Stimulated activated CD4-positive, alpha-beta T cell treated with anti-CD3 and anti-CD28 coated beads, Interleukin-12 subunit alpha, Interleukin-12 subunit beta, amount 100 ng/mL, for 48 hours (primary cell): ENCODE measurements at places on chromosomes 7 and 10.

- DNase-seq: no peak
Observed at GRCh38 chr10:132518572-132519381, 18.8 kb upstream of the INPP5A start.

- DNase-seq: peak; percentile 28
Observed at GRCh38 chr10:4344492-4344994, 481.5 kb upstream of the AKR1E2 start.

- no peak for DNase-seq
Observed at GRCh38 chr7:37598824-37599223, 84.7 kb upstream of the GPR141 start.

DNA sequence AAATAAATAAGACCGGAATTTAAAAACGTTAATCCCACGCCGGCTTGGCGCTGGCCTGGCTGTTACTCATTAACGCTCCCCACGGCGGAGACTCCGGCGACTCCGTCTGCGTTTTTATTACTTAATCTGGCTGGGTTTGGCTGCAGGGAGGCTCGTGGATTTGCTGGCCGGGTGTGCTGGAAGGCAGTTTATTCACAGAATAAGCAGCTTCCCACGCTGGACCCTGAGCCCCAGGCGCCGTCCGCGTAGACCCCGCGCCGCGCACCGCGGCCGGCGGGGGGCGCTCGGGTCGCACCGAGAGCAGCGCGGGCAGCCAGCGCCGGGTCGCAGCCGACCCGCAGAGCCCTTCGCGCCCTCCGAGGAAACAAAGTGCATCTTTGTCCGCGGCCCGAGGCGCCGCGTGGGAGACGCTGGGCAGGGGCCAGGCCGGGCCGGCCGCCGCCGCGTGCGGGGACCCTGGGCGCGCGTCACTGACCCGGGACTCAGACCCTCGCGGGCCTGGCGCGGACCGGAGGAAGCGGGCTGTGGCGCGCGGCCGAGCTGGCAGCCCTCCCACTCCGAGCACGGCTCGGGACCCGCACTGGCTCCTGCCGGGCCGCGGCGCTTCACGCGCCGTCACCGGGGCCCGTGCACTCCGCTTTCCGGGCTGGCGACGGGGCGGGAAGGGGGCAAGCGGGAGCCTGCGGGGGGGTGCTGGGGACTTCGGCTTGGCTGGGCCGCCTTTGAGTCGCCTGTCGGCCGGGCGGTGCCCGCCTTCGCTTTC lies 587 bp upstream of the GRK5 start:
- DNase-seq: peak; percentile 65

DNA sequence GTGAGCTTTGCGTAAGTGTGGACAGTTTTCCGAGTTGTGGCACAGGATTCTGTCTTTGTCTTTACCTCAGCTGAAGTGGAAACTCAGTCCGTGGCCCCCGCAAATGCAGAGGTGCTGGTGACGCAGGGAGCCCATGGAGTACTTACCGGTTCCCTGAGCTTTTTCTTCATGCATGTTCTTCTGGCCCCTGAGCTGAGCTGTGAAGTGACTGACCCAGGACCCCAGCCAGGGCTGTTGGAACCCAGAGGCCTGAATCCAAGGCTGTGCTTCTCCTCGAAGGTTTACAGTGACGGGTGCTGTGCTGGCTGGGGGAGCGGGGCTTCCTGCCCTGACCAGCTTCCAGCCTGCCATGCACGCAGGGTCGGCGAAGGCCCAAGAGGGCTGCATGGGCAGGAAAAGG lies 223.5 kb downstream of the GLRX3 start:
- DNase-seq: no peak

DNA sequence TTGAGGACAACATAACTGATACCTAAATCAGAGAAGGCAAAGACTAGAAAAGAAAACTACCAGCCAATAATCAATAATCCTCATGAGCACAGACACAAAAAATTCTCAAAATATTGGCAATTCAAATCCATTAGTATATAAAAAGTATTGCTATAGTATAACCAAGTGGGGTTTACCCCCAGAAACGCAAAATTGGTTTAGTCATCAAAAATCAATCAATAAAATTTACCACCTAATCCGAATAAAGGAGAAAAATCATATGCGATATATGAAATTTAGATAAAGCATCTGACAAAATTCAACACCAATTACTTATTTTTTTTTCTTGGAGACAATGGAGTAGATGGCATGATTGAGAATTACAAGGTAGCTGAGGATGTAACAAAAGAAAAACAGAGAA lies 11.2 kb upstream of the ING3 start:
- no peak for DNase-seq

DNA sequence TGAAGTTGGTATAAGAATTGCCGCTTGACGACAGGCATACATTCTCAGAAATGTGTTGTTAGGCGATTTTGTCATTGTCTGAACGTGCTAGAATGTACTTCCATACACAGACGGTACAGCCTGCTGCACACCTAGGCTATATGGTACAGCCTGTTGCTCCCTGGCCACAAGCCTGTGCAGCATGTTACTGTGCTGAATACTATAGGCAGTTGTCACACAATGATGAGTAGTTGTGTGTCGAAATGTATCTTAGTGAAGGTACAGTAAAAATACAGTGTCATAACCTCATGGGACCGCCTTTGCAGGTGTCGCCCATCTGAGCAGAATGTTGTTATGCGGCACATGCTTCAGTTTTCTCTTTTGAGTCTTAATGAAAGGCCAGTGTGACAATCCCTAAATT lies 66.5 kb downstream of the SHH start:
- no peak for DNase-seq

- no peak for DNase-seq
Observed at GRCh38 chr10:124414076-124414475, 4.6 kb downstream of the OAT start.

DNA sequence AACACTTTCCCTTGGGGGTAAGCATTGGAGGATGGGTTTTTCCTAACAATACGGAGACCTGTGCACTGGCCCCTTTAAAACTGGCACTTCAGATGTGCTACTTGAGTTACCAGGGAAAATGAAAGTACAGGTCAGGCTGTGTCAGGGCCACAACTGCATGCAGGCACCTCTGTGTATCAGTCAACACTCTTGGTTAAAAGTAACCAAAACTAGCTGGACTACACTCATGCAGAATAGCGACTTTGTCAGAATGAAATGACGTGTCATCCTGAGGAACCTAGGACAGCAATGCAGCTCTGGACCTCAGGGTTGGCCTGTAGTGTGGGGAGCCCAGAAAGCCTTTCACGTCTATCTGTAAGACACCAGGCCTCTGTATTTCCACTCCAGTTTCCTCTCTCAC lies 33.8 kb upstream of the SMKR1 start:
- DNase-seq: no peak

DNA sequence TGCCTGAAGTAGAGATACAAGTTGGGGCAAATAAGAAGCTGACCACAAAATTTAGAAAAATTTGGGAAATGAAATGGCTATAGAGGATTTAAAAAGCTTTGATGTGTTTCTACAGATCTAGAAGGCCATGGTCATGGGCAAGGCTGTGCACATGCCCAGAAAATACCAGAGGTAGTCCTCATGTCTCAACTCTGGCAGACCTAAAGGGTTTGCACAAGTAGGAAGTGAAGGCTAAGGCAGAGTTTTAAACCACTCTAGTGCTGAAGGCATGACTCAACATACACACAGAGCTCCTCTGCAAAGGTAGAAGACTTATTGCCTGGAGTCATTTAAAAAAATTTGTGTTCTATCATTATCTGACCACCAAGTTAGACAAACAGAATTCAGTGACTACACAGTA lies 364.6 kb downstream of the CCSER2 start:
- DNase-seq: no peak

GRCh38 chr10:7561985-7562384 lies 104.8 kb downstream of the ITIH5 start:
- DNase-seq: no peak

- DNase-seq: no peak
Observed at GRCh38 chr7:99848420-99849216, 20.8 kb downstream of the CYP3A43 start.

- no peak for DNase-seq
Observed at GRCh38 chr7:17697128-17697881, 243.0 kb downstream of the SNX13 start.

GRCh38 chr10:83666762-83667161 lies 472.5 kb upstream of the GHITM start:
- no peak for DNase-seq

DNA sequence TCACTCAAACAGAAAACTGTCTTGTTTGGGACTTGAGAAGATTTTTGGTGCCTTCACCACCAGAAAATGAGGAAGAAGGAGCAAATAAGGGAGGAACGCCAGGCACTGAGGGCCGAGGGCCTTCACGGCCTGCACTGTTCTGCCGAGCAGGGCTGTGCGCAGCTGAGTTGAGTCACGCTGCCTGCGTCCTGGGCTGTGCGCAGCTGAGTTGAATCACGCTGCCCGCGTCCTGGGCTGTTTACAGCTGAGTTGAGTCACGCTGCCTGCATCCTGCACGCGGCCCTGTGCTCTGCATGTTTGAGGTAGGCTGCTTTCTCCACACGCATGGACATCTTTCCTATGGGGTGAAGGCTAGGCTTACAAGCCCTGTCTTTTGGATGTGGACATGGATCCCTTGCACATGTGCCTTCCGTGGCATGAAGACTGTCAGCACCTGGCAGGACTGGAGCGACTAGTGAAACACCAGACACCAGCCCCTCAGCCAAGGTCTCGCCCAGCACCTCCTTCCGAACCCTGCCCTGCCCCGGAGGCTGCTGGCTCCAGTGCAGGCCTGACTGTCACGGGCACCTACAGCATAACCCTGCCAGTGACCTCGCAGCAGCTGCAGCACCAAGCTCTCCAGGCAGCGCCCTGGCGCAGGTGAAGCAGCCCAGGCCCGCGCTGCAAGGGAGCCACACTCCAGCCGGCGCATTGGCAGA lies 96.7 kb downstream of the HTR5A start:
- DNase-seq: no peak

GRCh38 chr10:131259535-131259934 lies 52.0 kb downstream of the TCERG1L start:
- no peak for DNase-seq

GRCh38 chr7:24572016-24572392 lies 1.2 kb upstream of the PALS2 start:
- no peak for DNase-seq

DNA sequence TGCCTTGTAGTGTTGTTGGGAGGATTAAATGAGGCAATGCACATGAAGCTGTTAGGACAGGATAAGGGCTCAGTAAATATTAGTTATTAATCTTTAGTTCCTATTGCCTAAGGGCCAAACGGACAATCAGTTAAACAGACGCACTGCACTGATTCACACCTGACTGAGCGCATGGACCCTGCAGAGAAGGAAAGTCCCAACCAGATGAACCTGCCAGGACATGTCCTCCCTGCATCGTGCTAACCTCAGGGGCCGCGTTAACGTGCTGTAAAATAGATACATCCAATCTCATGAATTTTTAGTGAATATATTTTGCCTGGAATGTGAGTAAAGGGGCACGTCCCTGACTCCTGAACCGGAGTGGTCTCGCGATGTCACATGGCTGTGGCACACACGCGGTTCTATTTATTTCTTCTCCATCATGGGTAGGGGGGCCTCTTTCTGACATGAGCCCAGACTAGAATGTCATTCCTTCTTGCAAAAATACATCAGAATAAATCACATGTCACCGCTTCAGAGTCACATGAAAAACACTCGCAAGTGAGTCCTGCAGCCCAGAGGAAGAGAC lies 12.3 kb downstream of the ADARB2 start:
- no peak for DNase-seq

DNA sequence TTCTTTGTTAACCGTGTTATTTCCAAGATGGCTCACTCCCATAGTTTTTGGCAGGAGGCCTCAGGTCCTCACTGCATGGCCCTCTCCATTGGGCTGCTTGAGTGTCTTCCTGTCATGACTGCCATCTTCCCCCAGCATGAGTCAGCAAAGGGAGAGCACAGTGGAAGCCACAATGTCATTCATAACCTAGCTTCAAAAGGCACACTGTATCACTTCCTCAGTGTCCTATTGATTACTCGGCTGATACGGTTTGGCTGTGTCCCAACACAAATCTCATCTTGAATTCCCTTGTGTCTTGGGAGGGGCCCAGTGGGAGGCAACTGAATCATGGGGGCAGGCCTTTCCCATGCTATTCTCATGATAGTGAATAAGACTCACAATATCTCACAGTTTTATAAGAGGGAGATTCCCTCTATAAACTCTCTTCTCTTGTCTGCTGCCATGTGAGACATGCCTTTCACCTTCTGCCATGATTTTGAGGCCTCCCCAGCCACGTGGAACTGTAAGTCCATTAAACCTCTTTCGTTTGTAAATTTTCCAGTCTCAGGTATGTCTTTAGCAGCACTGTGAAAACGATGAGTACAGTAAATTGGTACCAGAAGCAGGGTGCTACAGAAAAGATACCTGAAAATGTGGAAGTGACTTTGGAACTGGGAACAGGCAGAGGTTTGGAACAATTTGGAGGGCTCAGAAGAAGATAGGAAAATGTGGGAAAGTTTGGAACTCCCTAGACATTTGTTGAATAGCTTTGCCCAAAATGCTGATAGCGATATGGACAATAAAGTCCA lies 106.5 kb downstream of the PRLHR start:
- no peak for DNase-seq

- no peak for DNase-seq
Observed at GRCh38 chr7:119900996-119901672, 371.8 kb upstream of the KCND2 start.

DNA sequence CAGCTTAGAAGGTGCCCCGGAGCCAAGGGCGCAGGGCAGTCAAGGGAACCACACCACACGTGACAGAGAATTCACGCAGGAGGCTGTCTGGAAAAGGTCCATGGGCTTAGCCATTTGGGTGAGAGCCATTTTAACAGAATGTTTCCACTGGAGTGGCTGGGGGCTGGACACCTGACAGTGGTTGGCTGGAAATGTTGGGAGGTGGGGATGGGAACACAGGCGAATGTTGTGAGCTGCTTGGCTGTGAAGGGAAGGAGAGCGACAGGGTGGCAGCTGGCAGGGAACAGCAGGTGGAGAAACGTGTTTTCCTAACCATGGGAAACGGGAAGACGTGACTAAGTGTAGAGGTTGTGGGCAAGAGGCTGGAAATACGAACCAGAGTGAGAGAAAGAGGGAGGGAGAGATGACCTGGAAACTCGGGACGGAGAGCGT lies 100.5 kb upstream of the ZNF32 start:
- DNase-seq: no peak

DNA sequence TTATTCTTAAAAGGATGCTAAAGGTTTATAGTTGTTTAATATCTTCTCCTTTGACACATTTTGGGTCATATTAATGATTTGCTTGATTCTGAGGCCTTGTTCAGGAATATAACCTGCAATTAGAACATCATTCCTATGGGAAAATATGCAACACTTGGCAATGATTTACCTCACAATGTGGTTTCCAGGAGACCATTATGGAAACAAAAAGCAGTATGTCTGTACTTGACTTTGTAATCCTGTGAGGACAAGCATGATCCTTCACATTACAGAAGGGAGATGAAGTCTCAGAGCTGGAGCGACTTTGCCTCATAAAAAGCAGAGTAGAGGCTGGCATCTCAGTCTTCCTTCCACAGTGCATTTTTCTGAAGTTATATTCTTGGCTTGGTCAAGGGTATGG lies 57.0 kb upstream of the CDCA7L start:
- no peak for DNase-seq
